NCI-H1436 (cell line): ENCODE measurements at places on chromosomes 4 and X.

- DNase-seq: no peak
These were observed 99.9 kb upstream of the TENM3 start for GRCh38 chr4:182143086-182143821.

DNA sequence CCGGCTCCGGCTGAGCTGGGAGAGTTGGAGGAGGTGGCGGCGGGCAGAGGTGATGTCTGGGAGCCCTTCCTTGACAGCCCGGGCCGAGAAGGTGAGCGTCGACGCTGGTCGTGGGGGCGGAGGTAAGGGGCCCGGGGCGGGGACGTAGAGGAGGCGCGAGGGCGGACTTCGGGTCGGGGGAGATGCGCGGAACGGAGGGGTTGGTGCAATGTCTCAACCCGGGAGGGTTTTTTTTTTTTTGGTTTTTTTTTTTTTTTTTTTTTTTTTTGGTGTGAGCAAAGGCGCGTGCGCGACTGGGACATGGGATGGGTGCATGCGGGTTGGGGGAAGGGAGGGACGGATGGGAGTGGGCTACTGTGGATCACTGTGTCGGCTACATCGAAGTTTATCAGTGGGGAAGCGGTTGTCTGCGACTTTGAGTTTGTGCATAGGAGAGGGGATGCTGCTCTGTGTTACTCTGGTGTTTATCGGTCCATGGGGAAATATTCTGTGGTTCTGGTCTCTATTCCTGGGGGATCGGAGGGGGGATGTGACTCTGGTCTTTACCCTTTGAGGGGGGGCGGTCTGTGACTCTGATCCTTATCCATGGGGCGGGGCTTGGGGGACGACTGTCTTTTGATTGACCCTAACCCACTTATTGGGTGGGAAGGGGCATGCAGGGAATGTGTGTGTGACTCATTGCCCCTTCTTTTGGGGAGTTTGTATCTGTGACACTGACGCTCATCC, 537 bp downstream of the RBM10 start:
- no peak for DNase-seq

- DNase-seq: no peak
These were observed 233.3 kb upstream of the EDNRA start for GRCh38 chr4:147247579-147247978.

DNA sequence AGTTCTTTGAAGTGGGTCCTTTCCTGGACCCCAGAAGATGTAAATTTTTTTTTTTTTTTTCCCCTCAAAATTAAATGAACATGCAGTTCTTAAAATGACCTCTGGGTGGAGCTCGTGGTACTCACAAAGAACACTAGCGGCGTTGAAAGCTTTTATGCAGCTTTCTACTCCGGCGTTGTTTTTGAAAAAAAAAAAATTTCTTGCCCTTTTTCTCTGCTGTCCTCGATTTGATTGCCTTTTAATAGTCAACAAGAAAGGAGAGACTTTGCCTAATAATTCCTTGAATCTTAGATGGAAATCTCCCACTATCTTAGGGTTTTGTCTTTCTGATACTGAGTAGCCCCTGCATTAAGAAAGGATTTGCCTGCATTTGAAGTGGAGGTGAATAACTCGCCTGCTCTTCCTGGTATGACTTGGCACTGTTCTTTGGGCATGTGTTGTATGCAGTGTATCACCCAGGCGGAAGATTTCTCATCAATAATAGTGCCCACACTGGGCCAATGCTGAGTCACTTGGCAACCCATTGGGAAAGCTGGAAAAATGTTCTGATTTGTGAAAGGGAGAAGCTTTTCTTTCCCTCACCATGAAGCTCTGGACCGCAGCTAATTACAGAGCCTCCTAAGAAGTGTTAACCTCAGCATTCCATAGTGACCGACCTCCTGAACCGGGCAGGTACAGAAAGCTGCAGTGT, 104.0 kb downstream of the PHEX start:
- peak; percentile 7 for DNase-seq

DNA sequence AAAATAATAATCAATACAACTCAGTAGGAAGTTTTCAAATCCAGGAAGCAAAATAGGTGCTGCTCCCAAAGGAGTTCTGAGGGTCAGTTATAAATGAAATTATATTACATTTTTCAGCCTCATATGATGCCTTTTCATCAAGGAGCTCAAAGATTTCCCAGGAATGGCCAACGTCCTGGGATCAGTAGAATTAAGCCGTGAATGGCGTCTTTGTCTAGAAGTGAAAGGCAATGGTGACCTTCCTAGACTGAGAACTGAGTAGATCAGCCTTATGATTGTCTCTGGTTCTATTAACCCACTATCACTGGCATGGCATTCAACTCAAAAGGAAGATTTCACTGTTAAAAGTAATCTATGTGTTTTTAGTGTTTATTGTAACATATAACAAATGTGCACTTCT, 74.4 kb downstream of the ENOX2 start:
- DNase-seq: no peak
